Neural crest cell (in vitro differentiated cells): ENCODE measurements at places on chromosomes 12 and 14.
A peak's percentile ranks its signal among the peaks of the same experiment; 100 is the strongest.

DNA sequence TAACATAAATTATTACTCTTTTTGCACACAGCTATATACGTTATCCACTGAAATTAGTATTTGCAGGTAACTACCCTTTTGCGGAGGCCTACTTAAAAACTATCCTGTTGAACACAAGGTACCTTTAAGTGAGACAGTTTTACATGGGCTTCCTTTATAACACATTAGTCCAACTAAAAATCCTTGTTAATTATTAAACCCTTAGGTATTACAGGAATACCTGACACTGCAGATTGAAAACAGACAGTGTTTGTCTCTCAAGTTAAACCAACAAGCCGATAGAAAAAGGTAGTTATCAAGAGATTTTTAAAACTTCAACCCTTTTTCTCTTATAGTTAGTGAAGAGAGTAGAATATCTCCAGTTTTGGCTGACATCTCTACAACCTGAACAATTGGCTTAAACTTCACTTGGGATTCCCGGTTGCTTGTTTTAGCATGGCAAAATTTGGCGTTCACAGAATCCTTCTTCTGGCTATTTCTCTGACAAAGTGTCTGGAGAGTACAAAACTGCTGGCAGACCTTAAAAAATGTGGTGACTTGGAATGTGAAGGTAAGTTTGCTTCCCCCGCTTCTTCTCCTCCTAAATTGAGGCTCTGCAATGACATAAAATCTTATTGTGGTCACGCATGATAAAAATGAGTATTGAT is at the start of gene MIA2:
Gene MIA2 (plus strand): TSS at position 236 of the 647 bp plus-strand sequence. CDS start 200 bp downstream, at position 436.
- no peak for DNase-seq

DNA sequence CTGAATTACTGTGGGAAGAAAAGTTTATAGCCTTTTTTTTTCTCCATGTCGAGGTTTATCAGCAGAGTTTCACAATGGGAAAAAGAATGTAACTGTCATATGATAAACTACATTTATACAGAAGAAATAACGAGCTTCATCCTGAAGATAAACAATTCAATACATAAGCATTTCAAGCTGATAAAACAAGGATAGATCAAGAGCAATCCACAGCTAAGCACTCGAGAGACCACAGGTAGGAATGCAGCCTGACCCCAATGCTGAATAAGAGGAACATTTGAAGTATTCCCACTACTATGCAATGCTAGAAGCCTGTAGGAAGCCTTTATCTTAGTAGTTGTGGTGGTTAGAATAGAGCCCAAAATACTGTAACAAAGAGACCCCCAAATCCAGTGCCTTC is 32.6 kb upstream of the DAAM1 start:
- DNase-seq = no peak

- DNase-seq = no peak
Observed at GRCh38 chr12:131106349-131106941, 152.7 kb downstream of the ADGRD1 start.

- no peak for DNase-seq
Observed at GRCh38 chr12:120981407-120981941, 3.1 kb downstream of the HNF1A start.

DNA sequence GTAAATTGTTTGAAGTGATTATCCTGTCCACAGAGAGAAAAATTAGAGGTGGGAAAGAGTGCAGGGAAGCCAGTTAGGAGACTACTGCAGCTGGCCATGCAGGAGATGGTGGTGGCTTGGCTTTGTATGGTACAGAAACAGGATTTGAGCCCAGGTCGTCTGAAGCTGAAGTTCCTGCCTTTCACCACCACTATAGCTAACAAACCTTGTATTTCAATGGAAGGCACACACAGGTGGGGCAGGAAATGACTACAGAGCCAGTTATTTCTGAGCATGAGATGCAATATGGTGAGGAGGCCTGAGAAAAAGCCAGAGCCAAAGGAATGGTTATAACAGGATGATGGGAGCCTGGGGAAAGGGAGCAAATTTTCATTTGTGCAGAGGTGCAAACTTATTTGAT is 103.9 kb downstream of the BTG1 start:
- DNase-seq = no peak

DNA sequence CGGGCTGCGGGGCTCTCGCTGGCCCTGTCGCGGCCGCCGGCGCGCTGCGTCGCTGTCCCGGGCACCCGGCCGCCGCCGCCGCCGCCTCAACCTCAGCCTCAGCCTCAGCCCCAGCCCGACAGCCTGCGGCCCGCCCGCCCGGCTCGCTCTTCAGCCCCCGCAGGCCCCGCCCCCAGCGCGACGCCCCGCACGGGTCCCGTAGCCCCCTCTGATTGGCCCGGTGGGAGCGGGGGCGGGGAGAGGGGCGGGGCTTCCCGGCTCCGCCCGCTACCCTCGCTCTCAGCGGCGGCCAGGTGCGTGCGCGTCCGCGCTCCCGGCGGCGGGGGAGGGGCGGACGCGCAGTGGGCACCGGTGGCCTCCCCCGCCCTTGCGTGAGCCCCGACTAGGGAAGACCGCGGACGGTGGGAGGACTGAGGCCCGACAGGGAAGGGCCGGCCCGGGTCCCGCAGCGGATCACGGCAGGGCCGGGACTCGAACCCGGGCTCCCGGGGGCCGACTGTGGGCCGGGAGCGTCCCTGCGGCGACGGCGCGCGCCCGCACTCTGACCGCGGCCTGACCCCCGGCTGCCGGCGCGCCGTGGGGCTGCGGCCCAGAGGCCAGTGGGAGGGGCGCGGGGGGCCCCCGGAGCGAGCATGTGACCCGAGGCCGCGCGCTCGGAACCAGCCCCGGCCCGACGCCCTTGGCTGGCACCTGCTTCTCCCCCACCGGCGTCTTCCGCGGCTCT is at the start of gene PPP1R13B:
Gene PPP1R13B (minus strand): TSS at position 125 of the 724 bp plus-strand sequence. CDS start 268 bp downstream, outside the sequence.
- DNase-seq = peak; percentile 87

DNA sequence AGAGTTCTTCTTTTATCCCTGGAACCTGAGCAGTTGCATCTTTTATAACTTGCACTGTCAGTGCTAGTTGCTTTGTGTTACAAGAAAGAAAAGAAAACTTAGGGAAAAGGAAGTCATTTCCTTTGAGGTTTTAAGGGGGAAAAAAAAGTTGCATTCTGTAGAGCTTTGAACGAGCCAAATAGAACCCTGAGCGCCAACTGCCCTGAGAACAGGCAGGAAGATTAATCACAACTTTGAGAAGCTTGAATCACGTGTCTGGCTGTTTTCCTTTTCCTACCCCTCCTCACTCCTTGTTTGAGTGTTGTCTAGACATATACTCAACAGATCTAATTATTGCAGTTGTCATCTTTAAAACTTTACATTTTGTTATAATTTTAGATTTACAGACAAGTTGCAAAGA is 12.5 kb downstream of the PCNX1 start:
- DNase-seq = no peak

DNA sequence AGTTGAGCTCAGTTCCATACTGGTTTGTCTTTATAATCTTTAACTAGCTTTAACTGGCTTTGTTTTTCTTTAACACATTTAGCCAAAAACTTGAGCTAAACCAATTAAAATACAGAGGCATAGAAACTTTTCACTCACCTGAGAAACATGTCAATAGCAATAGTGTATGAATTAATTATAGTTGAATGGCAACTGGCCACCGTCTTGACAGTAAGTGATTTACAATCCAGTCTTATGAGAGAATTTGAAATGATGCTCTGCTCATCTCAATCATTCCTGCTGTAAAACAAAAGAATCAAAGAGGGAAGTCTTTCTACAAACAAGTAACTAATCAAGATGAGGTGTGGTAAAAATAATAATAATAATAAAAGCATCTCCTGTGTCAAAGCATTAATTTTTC is 86.6 kb upstream of the AMIGO2 start:
- DNase-seq = no peak

DNA sequence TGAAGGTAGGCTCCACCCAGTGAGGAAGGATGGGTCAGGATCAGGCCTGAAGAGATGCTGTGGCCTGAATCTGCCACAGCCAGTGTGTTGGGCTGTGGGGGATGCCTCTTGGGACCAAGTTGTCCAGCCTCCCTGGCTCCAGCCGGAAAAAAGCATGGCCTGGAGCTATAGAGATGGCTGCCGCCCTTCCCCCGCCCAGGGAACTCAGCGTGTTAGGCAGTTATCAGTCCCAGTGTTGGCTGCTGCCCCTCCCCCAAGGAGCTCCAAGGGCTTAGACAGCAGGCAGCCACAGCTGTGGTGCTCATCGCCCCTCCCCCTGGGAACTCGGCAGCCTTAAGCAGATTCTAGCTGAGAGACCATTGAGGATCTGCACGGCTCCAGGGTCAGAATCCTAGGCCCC is 158.0 kb downstream of the CAPZA3 start:
- peak; percentile 57 for DNase-seq

GRCh38 chr14:55532645-55533344 is 47.2 kb upstream of the KTN1 start:
- no peak for DNase-seq

DNA sequence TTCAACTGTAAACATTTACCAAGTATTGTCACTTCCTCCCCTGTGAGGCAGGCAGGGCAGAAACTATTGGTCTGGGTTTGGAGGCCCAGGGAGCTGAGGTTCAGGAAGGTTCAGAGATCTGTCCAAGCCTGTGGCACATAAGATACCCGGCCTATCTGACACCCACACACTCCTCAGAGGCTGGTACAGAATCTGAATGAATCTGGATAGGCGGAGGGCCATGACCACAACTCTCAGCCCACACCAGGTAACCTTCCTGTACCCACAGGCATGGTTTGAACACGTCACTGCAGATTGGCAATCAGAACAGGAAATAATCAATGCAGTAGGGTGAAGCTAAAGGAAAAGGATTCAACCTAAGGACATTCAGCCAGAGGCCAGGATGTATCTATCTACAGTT is 92.8 kb upstream of the TMCC3 start:
- no peak for DNase-seq

DNA sequence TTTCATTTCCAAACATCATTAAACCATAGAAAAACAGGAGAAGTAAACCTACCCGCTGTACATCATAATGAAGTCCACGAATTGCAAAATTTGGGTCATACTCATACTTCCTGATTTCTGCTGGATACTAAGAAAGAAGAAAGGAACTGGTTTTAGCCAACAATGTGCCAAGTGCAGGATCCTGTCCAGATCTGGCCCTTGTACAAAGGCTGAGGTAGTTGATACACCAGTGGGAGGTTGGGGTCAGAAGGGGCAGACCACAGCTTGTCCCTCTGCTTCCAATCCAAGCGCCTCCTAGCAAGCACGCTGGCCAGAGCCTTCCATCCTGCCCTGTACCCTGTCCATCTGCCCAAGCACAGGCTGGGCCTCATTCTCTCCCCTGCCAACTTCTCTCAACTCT is 34.2 kb downstream of the NT5DC3 start:
- DNase-seq = no peak

DNA sequence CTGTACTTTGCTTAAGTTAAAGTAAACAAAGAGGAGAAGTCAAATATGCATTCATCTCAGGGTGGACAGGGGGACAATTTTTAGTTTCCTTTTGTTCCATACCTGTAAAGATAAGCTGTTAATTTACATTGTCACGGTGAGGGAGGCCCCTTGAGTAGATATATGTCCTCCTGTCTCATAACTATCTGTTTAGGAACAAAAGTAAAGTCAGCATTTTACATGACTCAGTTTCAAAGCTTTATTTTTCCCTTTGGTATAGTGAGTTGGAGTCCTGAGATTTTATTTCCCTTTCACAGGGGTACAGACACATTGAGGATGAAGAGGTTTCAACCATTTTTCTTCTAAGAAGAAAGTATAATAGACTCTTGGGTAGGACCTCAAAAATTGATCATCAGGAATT is 50.1 kb downstream of the TESPA1 start:
- no peak for DNase-seq

DNA sequence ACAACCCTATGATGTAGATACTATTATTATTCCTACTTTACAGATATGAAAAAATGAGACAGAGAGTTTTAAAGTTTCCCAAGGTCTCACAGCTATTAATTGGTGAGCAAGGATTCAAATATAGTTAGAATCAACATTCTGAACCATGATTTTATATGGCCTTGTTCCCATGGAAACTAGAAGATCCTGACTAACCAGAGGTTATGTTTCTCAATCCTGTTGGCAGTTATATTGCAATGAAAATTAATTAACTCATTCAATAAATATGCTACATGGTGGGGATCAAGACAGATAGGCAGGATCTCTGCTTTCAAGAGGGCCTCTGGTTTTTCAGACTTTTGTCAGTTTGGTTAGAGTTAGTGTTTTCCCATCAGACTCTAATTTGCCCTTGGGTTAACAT is 9.3 kb upstream of the FUT8 start:
- DNase-seq = no peak

- DNase-seq = no peak
Observed at GRCh38 chr12:45666396-45666795, 63.1 kb upstream of the ARID2 start.

- no peak for DNase-seq
Observed at GRCh38 chr12:93970900-93971688, 177.3 kb upstream of the PLXNC1 start.

DNA sequence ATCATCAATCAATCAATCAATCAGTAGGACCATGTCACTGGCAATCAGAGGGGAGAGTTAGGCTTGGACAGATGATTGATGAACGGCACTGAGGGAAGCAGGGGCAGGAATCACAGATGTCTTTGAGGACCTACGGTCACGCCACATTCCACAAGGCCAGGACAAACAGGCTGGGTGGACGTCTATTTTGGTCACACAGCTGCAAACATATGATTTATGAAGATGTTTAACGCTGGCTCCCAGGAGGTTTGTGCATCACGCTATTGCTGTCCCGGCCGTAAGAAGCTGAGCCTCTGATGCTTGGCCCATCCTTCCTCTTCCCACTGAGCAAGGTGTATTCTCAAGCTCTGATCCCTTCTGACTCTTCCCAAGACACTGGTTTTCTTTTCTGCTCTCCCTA is 160.8 kb downstream of the FOXN3 start:
- no peak for DNase-seq

DNA sequence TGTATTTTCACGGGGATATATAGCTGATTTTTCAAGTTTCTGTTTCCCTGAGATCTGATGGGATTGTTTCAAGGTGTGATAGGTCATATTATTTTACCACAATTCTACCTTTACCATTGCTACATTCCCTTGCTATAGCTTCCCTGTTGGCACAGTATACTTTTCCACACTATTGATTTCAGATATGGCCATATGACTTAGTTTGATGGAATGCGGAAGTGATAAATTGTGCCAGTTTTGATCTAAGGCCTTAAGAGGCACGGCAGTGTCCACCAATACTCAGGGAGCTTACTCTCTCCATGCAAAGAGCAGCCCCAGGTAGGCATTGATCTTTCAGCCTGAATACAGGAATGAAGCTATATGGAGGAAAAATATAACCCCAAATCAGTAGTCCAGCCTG is 315.7 kb downstream of the SLC16A7 start:
- DNase-seq = no peak

DNA sequence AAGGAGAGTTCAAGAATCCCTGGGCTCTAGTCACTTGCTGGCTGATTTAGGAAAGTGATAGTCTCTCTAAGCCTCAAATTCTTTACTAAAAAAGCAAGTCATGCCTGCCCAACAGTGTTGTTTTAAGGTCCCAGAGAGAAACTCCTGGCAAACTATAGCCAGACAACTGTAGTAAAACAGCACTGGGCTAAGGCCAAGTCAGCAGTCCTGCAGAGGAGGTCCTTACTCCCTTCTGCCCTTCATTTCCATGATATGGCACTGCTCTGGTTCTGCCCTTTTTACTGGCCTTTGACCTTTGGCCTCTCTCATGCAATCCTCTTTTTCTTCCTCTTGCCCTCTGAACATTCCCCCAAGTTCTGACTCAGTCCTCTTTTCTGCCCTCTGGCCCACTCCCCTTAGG is 74.9 kb downstream of the VWF start:
- DNase-seq = no peak
